Esophagus squamous epithelium (tissue), 5 donors: ENCODE measurements at places on chromosomes 7 and 10. TPM values are rescaled to one million over a fixed set of nuclear protein-coding genes. Genes with fewer than 3 reads are reported as not detected.

DNA sequence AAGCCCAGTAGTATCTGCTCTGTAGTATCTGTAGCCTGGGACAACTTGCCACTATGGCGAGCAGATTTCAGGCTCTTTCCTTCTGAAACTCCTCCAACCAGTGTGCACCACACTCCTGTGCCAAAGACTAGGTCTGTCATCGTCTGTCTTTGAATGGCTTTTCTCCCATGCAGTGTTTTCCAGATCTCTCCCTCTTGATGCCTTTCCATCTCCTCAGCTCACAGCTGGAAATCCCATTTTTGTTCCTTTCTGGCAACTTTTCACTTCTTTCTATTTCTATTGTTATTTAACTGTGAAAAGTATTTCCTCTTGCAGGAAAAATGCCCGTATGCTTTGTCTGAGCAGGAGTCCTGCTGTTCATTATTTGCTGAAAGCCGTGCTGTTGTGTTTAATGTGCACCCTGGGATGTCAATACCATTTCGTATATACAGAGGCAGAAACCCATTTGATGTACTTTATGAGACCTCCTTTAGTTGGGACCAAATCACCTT, 373.7 kb downstream of the PHTF2 start:
- no peak for DNase-seq

GRCh38 chr10:123683865-123684264, 17.7 kb downstream of the GPR26 start:
- DNase-seq = no peak

DNA sequence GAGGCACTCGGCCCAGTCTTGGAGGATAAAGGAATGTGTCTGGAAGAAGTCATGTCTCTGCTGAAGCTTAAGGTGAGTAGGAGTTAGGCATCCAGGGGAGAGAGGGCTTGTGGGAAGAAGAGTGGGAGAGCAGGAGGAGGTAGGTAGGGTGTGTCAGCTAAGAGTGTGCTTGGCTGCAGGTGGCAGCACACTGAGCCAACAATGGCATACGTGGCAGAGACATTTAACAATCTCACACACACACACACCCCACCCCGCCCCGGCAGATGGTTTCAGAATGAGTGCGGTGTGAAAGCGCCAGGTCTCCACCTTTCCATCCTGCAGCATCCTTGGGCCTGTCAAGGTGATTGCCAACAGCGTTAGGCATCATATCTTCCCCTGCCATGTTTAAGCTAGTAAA, 11.2 kb upstream of the ARPC1A start:
- no peak for DNase-seq

DNA sequence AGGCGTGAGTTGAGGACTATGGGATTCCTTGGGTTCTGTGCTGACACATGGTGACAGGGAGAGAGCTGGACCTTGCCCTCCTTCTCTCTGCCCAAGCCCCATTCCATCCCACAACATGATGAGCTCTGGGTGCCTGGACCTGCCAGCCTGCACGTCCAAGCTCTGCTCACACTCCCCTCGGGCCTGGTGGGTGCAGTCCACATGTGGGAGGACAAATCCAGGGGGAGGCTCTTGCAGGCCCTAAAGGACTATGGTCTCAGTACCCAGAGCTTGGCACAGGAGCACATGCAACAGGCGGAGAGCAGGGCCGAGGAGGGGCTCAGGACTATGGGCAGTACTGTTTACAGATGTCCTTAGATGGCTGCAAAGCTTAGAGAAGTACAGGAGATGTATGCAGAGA, 91.4 kb downstream of the CLEC2L start:
- DNase-seq = no peak

DNA sequence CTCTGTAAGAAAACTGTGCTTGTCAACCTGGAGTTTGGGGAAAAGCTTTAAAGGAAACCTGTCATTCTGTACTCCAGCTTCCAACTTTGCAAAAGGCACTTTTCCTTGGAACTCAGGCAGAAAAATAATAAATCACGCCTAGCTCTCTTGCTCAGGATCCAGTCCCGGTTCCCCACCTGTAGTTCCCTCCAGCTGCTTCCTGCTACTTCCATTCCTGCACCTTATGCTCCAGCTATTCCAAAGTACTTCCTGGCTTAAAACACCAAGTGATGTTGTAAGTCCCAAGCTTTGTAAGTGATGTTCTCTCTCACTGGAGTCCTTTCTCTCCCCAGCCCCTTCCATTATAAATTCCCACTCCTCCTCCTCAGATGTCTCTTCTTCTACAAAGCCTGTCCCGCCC, 98.6 kb downstream of the GRM8 start:
- no peak for DNase-seq

Gene DNA2
- 1.8 TPM for total RNA-seq

Gene KNDC1
- total RNA-seq = 0.19 TPM

Gene DENND2A
- total RNA-seq = 2.7 TPM

Gene LRGUK
- 0.57 TPM for total RNA-seq

DNA sequence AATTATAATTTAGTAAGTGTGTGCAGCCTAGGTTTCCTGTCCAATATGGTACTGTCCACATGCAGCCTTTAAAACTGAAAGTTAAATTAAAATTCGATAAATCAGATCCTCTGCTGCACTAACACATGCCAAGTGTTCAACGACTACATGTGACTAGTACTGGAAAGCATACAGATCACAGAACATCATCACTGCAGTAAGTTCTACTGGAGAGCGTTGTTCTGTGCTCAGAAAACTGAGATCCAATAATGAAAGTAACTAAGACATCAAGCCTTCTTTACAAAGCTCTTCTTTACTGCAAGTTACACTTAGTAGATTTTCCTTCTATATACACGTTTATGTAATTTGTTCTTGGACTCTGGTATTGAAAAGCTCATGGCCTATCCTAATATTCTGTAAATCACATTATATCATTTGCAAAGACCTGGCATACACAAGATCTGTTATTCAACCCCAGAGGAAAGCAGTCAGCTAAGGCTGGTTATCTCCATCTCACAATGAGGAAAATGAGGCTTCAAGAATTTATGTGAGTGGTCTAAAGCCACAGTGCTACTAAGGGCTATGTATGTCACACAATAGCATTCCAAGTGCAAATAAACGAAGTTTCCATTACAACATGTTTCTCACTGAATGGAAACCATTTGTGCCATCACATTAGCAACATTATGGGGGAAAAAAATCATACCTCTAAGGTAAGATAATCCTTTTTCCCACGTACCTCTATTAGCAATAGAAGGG, 77.6 kb downstream of the VPS41 start:
- no peak for DNase-seq

DNA sequence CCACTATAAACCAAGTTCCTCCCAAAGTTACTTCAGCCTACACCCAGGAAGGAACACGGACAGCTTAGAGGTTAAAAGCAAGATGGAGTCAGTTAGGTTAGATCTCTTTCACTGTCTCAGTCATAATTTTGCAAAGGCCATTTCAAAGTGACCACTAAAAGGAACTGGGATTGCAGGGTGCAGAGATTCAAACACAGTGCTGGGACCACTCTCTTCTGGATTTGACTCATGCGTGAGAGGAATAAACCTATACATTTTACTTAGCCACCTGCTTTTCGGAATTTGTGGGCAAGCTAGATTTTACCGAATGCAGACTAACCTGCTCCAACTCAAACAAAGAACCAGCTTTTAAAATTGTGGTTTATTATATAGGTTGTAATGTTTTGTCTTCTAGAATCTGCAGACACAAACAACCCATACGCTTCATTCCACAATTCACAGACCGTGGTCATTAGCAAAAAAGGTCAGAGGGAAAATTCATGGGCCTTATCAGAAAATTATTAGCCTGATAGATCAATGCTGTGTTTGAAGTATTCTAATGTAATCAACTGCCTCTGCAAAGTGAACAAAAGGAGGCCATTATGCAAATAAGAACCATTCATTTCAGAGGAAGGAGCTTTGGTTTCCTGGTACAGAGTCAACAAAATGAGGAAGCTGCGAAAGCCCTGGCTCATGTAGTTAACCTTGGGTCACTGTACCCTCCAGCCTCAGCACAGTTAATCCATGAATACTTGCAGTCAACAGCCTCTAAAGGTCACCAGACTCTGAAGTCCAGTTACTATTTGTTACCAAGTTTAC, 342.7 kb upstream of the KLF6 start:
- no peak for DNase-seq

- no peak for DNase-seq
Observed at GRCh38 chr7:44922351-44922694, 37.0 kb upstream of the PURB start.

DNA sequence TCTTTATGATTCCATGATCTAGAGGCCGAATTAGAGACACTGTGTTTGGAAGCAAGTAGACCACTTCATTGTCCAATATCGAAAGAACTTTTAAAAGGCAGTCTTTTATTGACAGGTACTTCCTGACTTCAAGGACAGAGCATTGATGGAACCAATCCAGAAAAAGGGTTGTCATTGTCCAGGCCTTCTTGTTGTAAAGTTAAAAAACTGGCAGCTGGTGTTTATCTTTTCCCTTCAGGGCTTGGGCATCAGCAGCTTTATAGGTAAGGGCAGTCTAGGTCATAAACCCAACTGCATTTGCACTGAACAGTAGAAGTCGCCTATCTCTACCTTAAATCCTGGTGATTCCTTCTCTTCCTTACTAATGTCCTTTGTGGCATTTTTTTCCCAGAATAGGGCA, 95.6 kb downstream of the ST7 start:
- no peak for DNase-seq

Gene SRGN
- total RNA-seq = 58.7 TPM

Gene CLDN4
- total RNA-seq = 99.4 TPM

DNA sequence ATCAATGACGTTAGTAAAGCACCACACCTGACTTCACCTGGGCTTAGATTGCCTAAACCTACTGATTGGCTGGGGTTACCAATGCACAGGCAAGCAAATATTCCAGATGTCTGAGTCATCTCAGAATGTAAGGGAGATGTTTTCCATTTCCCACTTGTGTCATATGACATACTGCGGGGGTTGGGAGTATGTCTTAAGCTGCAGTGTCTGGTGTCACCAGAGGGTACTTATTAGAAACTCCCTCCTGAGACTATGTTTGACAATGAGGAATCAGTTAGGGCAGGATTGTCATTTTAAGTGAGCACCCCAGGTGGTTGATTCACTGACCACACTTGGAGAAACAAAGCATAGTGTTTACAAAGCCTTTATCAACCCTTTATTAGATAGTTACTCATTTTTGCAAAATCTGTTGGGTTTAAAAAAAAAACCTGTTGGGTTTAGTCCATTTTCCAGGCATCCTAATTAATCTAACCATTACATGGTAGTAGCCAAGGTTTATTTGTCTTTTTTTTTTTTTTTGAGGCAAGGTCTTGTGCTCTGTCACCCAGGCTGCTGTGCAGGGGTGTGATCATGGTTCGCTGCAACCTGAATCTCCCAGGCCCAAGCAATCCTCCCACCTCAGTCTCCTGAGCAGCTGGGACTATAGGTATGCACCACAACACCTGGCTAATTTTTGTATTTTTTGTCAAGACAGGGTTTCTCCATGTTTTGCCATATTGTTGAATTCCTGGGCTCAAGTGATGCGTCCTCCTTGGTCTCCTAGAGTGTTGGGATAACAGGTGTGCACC, 72.5 kb downstream of the CDK6 start:
- no peak for DNase-seq

Gene SPDYE6
- not detected for total RNA-seq

GRCh38 chr10:34996843-34997242, 93.3 kb downstream of the CUL2 start:
- DNase-seq = no peak

DNA sequence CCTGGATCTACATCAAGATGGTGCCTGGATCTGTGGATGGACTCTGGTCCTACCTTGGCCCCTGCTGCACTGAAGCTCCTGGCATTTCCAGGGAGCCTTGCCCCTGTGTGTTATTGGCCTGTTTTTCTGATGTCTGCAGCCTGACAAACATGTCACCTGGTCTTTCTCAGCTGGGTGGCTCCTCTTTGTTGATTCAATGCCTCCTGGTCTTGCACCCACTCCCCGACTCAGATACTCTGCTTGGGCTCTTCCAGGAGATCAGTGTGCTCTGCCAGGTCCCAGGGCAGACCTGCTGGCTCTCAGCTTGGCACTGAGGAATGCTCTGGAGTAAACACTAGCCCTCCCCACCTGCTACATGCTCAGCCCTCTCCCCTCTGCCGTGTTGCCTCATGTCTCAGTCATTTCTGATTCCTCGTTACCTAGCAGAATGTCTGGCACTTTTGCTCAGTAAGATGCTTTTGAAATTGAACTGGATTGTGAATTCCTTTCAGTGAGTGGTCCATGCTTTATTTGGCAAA, 253.3 kb upstream of the BMPER start:
- DNase-seq = no peak

DNA sequence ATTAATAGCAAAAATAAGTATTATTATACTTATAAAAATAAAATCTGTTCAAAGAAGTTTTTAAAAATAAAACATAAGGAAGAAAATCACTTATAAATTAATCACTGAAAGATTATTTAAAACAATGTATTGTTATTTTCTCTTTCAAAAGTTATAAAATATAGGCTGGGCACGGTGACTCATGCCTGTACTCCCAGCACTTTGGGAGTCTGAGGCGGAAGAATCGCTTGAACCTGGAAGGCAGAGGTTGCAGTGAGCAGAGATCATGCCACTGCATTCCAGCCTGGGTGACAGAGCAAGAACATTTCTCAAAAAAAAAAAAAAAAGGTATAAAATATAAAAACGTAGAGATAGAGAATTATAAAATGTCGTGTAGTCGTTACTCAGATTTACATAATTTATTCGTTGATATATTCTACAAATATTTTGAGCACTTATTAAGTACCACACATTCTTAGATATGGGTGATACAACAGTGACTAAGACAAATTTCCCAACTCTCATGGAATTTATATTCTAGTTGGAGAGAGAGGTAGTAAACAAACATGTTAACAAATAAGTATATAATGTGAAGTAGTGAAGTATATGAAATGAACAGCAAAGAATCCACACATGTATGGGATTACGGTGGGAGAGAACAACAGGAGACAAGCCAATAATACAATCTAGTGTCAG, 1030.0 kb downstream of the SORCS1 start:
- no peak for DNase-seq
